ENCODE measurements at places on chromosomes 5 and 9.

GRCh38 chr9:111874500-111874899 is 22.1 kb upstream of the UGCG start:
- no peak for DNase-seq

- no peak for DNase-seq
Measured at GRCh38 chr5:78000191-78000590, 224.1 kb upstream of the TBCA start.

- DNase-seq, result no peak
Measured at GRCh38 chr5:130529111-130529510, 624.8 kb downstream of the CHSY3 start.

- peak; percentile 77 for DNase-seq
Measured at GRCh38 chr5:174532455-174533453, 191.6 kb upstream of the MSX2 start.

DNA sequence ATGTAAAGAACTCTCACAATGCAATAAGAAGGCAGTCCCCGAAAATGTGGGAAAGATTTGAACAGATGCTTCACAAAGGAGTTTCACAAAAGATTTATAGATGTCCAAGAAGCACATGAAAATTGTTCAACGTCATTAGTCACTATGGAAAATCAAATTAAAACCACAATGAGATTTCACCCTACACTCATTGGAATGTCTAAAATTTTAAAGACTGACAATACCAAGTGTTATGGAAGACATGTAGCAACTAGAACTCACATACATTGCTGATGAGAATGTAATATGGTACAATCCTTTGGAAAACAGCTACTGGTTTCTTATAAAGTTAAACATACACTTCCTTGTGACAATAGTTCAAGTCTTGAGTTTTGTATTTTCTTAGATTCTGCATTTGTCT is 11.0 kb upstream of the RECK start:
- DNase-seq, result no peak

GRCh38 chr9:89911721-89912604 is 307.2 kb downstream of the GADD45G start:
- DNase-seq, result no peak

DNA sequence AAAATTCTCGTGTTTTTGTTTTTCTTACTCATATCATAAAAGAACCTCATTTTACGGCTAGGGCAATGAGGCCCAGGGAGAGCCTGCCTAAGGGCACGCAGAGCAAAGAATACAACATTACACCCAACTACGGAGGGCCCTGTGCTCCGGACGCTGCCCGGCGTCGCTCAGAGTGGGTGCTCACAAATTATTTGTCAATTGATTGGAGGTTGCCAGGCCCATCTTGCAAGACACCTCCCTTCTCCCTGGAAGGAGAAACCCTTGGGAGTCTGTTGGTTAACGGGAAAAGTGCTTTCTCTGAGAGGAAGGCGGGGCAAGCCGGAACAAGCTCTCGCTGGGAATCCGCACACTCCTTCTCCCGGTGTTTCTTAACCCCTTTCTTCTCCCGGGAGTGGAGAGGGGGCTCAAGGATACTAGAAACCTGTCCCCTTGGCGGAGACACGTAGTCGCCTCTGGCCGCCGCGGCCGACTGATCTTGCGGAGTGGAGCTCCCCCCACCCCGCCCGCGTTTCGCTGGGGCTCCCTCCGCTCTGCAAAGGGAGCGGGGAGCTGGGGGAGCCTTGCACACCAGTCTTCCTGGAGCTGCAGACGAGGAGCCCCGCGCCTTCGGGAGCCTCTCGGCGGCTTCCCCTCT is 599.3 kb upstream of the SGCD start:
- DNase-seq, result no peak

DNA sequence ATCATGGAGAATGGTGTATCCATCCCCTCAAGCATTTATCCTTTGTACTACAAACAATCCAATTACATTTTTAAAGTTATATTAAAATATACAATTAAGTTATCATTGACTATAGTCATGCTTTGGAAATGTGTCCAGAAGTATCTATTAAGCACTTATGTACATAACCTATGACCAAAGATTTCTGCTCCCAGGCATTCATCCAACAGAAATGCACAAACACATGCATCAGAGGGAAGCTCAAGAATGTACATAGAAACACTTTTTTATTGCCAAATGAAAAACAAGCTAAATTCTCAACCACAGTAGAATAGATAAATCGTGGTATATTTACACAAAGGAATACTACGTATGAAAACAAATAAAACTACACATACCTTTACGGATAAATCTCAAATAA is 700.5 kb upstream of the ZNF608 start:
- no peak for DNase-seq

- no peak for DNase-seq
Measured at GRCh38 chr5:166018716-166019115, 2272.7 kb upstream of the WWC1 start.

DNA sequence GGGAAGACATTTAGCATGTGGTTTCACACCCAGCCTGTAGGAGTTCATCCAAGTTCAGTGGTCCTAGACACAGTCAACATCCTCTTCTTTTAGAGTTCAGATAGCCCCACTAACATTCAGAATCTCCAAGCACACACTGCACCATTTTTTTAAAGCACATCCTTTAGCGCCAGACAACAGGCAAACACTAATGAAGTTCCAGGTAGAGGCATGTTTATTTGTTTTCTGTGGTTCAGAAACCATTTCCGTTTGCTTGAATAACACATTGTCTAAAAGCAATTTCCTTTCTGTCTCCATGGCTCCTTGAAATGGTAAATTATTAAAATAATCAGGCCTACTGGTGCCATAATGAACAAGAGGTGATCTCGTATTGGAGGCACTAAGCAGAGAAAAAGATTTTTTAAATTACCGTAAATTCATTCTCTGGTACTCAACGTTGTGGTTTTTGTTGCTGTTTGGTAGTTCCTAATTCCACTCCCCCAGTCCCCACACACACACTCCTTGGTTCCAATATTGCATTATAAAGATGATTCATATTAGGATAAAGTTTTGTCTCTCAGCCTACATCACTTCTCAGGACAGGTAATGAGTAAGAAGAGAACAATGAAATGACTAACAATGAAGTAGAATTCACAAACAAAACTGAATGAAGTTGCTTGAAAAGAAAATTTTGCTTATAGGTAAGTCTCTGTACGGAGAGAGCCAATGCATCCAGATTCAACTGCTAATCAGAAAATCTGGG is 153.1 kb downstream of the PCSK1 start:
- no peak for DNase-seq

DNA sequence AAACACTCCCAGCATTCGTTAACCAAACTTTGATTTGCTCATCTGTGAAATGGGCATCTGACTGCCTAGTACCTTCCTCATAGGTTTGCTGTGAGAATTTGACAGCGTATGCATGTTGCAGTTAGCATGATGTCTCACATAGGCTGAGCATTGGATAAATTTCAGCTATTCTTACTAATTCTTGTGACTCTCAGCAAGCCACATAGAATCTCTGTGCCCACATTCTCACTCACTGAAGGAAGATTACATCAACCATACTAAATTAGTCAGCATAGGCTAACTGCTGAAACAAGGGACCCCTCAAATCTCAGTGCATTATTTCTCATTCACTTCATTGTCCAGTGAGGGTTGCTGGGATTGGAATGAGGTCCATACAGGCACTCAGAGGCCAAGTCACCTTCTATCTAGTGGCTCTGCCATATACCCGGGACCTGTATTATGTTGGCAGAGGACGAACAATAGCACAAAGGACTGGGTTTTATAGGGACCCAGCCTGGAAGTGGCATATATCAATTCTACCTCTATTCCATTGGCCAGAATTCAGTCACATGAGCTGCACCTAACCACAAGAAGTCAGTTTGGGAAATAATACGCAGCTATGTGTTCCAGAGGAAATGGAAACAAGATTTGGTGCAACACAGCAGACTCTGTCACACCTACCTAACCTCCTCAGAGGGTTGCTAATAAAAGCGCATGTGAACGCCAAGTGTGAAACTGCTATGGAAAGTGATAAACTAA is 4.2 kb upstream of the PTGER4 start:
- no peak for DNase-seq

- DNase-seq, result peak; percentile 24
Measured at GRCh38 chr9:104961701-104962359, 33.9 kb upstream of the ABCA1 start.

DNA sequence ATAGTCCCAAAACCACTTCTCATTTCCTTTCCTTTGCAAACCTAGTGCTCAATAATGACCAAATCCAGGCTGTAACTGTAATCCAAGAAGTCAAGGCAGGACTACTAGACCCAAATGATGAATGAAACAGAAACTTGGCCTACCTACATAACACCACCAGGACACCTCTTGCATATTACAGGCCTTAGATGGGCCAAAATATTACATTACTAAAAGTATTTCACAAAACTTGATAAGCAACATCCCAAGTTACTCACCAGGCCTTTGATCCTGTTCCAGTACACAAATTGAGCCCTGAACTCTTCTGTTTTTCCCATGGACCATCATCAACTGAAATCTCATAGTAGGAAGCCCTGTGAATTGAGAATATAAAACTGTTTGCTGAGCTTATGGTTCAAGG is 34.8 kb downstream of the NADK2 start:
- DNase-seq, result no peak

- DNase-seq, result no peak
Measured at GRCh38 chr5:175790796-175791195, 80.6 kb upstream of the CPLX2 start.

- DNase-seq, result no peak
Measured at GRCh38 chr5:52784737-52785136, 3.0 kb upstream of the ITGA1 start.
